ENCODE measurements at places on chromosomes 7 and 10.
A peak's percentile ranks its signal among the peaks of the same experiment; 100 is the strongest.

GRCh38 chr10:1153805-1154351, 97.7 kb downstream of the WDR37 start:
- DNase-seq, result no peak

DNA sequence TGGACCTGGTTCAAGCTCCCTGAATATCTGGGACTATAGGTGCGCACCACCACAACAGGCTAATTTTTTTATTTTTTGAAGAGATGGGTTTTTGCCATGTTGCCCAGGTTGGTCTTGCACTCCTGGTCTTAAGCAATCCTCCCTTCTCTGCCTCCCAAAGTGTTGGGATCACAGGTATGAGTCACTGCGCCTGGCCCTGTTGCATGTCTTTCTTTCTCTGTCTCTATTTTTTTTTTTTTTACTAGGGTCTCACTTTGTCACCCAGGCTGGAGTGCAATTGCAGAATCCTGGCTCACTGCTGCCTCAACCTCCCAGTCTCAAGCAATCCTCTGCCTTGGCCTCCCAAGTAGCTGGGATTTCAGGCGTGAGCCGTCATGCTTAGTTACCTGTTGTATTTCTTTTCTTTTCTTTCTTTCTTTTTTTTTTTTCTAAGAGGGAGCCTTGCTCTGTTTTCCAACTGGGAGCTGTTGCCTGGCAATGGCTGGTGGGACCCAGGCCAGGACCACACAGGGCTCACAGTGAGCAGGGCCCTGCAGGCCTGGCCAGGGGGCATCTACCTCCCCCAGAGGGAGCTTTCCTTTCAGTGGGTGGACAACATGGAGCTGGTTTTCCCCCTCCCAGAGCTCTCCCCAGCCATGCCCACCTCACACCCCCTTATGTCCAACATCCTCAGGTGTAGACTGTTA, 6.0 kb downstream of the MYL7 start:
- no peak for DNase-seq

DNA sequence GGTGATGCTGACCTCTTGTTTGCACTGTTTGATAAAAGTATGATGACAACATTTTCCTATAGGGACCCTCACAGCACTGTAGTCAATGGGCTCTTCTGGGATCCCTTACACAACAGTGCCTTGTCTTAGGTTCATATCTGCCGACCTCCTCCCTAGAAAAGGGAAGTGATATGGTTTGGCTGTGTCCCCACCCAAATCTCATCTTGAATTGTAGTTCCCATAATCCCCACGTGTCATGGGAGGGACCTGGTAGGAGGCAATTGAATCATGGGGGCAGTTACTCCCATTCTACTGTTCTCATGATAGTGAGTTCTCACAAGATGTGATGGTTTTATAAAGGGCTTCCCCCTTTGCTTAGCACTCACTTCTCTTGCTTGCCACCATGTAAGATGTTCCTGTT, 23.1 kb downstream of the ZC3HAV1 start:
- no peak for DNase-seq

- peak; percentile 54 for DNase-seq
These were observed 107.2 kb upstream of the RELN start for GRCh38 chr7:104096683-104097082.

GRCh38 chr10:101236376-101237080, 7.3 kb upstream of the LBX1 start:
- peak; percentile 44 for DNase-seq

DNA sequence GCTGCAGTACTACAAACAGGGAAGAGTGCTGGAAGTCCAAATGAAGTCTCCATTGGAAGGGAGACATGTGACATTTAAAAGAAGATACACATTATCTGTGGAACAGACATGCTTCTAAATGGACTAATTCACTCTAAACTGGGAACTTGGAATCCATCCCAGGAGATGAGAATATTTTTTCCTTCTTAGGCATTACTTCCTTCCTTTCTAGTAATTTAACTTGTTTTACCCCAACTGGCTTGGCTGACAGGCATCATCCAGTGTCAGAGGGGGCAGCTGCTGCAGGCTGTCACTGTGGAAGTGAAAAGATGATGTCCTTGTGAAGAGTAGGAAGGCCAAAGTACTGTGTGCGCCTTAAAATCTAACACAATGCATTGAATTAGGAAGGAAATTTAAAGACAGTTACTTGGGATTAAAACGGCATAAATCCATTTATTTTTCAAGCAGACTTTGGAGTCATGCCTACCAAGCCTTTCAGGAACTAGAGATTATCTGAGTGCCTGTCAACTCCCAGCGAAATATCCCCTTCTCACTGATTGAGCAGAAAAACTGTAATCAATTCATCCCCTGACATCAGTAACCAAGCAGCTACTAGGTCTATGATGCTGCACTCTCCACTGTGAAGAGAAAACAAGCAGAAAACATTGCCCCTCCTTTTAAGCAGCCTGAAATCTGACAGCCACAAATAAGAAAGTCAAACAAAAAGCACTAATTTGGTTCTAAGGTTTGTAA, 161.2 kb downstream of the DGKI start:
- DNase-seq, result no peak

- no peak for DNase-seq
These were observed 493.9 kb downstream of the GLRX3 start for GRCh38 chr10:130630135-130630534.

- peak; percentile 1 for DNase-seq
These were observed 994 bp upstream of the MAGI2 start for GRCh38 chr7:79454361-79454960.

- DNase-seq, result no peak
These were observed 114.0 kb upstream of the CNTNAP2 start for GRCh38 chr7:146002431-146003078.

DNA sequence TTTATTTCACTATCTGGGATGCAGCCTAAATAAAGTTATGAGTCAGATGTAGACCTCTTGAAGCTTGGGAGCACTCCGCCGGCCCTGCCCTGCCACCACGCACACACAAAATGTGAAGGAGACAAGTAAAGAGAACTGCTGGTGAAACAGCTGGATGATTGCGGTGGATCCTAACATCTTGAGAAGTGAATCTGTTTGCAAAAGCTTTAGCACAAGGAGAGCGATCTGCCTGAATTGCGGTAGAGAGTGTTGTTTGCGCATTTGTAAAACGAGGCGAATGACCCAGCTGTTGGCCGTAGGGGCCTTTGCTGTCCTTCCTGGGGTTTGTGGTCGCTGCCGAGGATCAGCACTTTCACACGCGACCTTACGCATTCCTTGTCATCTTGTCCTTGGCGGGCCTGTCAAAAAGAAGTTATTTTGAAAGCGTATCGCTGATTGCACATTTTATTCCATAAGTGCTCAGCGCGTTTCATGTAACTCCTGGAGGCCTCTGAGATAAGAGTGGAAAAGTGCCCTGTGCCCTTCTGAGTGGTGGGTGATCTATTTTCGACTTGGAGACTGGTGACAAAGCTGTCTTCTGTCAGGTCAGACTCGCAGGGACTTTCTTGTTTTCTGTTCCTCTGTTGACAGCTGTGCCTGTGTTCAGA, 40.8 kb downstream of the RBM20 start:
- DNase-seq, result no peak

DNA sequence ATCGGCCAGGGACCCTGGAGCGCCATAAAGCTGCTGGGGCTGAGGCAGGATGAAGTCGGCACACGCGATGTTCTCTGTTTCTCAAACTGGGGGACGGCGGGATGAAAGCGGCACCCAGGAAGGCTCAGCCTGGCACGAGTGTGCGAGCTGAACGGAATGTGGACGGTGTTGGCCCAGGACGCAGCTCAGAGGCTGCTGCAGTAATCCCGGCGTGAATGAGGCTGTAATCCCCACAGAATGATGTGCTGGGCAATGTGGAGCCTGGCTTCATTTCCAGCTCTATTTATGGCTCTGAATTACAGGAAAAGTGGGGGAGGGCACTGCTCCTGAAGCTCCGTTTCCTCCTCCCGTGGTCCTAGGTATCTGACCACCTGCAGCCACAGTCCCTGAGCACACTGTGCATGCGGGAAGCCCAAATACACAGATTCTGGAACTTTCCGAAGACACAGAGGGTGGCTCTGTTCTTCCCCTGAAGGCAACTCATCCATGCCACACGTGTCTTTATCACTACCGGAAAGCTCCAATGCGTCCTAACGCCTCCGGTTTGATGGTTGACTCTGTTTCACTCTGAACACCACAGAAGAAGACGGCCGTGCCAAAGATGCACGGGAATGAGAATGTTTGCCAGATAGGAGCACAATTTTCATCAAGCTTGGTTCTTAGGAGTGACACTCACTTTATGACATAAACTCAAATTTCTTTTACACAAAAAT, 37.6 kb downstream of the KLF6 start:
- no peak for DNase-seq

GRCh38 chr7:87475359-87476178, at the start of gene ABCB4:
ABCB4 (minus strand) TSS chr7:87475680; CDS start chr7:87475465, 215 bp downstream.
- DNase-seq, result no peak

DNA sequence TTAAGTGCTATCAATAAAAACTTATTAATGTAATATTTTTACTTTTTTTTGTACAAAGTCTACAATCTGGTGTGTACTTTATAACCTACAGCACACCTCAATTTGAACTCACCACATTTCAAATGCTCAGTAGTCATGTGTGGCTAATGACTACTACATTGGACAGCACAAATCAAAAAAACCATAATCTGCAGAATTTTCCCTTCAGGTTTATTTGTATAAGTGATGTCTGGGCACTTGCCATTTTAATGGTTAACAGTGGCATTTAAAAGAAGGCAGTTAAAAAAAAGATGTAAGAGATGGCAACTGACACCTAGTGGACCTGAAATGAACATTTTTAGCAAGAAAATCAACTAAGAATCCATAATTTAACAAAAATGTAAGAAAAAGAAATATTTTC, 124.6 kb upstream of the NRBF2 start:
- no peak for DNase-seq

DNA sequence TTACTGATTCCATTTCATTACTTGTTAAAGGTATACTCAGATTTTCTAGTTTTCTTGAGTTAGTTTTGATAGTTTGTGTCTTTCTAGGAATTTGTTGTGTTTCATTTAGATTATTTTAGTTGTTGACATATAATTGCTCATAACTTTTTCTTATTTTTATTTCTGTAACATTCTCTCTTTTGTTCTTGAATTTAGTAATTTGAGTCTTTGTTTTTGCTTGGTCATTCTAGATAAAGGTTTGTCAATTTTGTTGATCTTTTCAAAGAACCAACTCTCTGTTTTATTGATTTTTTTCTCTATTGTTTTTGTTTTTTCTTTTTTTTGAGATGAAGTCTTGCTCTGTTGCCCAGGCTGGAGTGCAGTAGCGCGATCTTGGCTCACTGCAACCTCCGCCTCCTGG, 7.2 kb downstream of the EXOC6 start:
- DNase-seq, result no peak

DNA sequence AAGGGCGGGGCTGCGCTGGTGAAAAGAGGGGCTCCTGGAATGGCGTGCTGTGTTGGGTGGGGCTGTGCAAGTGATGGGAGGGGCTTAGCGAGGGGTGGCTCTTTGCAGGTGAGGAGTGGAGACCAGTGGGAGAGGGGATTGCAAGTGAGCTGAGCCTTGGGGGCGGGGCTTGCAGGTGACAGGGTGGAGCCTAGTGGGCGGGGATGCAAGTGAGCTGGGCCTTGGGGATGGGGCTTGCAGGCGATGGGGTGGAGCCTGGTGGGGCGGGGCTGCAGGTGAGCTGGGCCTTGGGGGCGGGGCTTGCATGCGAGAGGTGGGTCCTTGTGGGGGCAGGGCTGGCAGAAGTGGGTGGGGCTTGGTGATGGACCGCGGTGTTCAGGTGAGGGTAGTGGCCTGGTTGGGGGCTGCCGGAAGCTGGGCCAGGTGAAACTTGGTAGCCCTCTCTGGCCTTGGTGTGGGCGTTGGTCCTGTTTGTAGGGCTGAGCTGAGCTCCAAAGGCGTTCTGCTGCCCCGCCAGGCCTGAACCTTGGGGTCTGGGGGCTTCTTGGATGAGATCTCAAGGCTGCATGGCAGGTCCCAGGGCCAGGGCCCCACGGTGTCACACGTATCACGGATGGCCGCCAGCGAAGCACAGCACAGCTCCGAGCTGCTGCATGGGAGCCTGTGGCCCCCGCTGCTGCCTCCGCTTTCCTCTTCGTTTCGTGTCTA, 743 bp upstream of the PITRM1 start:
- DNase-seq, result no peak

GRCh38 chr7:128738570-128739047, 550 bp upstream of the CALU start:
- no peak for DNase-seq

GRCh38 chr7:27576360-27576944, 86.2 kb downstream of the HIBADH start:
- DNase-seq, result peak; percentile 45

GRCh38 chr10:6234371-6234770, 31.6 kb downstream of the PFKFB3 start:
- no peak for DNase-seq

DNA sequence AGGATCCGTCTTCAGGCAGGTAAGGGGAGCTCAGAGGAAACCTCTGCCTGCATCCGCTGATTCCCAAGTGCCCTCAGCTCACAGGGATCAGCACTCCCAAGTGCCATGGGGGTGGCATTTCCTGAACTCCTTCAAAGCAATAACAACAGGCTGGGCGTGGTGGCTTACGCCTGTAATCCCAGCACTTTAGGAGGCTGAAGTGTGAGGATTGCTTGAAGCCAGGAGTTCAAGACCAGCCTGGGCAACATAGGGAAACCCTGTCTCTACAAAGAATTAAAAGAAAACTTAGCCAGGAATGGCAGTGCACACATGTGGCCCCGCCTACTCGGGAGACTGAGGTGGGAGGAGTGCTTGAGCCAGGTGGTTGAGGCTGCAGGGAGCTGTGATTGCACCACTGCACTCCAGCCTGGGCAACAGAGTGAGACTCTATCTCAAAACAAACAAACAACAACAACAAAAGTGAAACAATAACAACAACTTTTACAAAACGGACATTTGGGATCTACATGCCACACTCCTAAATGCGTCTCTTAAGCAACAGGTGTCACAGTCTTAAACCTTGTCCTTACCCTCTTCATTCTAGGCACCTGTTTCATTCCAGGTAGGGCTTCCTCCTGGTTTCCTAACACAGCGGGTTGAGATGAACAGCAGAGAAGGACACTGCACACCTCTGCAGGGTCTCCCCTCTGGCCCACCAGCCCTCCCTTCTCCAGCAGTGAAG, 73.8 kb downstream of the PAXIP1 start:
- peak; percentile 28 for DNase-seq

- no peak for DNase-seq
These were observed 43.6 kb downstream of the CCSER2 start for GRCh38 chr10:84371944-84372343.

GRCh38 chr10:49616421-49617101, 2.7 kb downstream of the CHAT start:
- DNase-seq, result no peak
